ENCODE measurements at places on chromosomes 6 and 20.
A peak's percentile ranks its signal among the peaks of the same experiment; 100 is the strongest.

GRCh38 chr6:160510199-160510598, 153.9 kb downstream of the LPA start:
- DNase-seq: peak; percentile 70

GRCh38 chr6:159104163-159104925, 59.6 kb upstream of the TAGAP start:
- DNase-seq: peak; percentile 37

GRCh38 chr6:26363882-26364701, 906 bp upstream of the BTN3A2 start:
- DNase-seq: peak; percentile 52

- DNase-seq: no peak
Measured at GRCh38 chr6:126217497-126217896, 122.4 kb upstream of the CENPW start.

DNA sequence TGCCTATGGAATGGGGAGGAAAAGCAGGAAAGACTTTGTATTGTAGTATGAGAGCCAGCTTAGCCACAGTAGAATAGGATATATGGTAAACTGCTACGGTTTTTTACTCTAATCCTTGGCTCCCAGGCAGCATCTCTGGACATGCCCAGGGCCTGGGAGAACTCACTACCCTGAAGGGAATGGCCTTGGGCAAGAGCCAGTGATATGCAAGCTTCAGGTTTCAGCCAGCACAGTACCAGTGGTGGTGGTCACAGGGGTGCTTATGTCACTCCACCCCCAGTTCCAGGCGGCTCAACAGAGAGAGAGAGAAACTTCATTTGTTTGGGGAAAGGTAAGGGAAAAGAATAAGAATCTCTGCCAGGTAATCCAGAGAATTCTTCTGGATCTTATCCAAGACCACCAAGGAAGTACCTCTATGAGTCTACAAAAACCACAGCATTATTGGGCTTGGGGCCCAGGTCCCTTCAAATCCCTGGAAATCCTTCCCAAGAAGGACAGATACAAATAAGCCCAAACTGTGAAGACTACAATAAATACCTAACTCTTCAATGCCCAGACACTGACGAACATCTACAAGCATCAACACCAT, 121.2 kb downstream of the THBS2 start:
- peak; percentile 51 for DNase-seq

Measured in fibroblast of skin of right biceps (primary cell).